ENCODE measurements at places on chromosomes 2 and 18.

DNA sequence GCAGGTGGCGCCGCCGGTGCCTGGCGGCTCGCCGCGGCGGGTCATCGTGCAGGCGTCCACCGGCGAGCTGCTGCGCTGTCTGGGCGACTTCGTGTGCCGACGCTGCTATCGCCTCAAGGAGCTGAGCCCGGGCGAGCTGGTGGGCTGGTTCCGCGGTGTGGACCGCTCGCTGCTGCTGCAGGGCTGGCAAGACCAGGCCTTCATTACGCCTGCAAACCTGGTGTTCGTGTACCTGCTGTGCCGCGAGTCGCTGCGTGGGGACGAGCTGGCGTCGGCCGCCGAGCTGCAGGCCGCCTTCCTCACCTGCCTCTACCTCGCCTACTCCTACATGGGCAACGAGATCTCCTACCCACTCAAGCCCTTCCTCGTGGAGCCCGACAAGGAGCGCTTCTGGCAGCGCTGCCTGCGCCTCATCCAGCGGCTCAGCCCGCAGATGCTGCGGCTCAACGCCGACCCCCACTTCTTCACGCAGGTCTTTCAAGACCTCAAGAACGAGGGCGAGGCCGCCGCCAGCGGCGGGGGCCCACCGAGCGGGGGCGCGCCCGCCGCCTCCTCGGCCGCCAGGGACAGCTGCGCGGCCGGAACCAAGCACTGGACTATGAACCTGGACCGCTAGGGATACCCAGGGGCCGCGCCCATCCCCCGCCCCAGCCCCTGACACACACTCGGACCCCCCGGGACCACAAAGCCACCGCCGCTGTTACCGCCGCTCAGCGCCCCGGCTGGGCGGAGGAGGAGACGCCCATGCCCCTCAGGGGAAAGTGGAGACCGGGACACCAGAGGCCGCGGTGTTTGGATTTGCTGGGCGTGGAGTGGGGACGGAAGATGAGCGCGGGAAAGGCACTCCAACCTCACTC is 1.1 kb downstream of the CDK5R2 start:
- no peak for DNase-seq

DNA sequence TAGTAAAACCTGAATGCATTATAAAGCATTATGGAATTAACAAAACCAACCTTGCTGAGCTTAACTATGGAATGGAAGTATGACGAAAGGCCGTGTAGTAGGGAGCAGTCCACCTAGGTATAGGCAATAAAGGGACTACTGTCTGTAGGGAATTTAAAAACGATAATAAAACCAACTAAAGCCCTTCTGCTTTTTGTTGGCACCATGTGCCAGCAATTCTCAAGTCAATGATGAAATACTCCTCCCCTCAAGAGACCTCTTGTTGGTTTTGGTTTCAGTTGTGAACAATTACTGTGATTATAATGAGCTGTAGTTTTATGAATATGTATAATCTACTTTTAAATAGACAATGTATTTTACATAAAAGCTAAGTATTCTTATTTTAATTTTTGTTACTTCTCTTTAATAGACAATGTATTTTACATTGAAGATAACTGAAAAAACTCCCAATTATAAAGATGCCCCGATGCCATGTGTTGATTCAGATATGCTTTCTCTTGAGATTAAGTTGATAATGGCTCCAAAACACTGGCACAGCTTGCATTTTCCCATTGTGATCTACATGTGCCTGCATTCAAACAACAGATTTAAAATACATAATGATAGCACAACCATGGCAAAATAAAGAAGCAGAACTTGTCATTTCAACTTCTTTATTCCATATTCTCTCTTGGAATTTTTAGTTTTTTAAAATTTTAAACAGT is 55.5 kb upstream of the ZDBF2 start:
- no peak for DNase-seq

- no peak for DNase-seq
Measured at GRCh38 chr2:238143239-238143951, 4.9 kb downstream of the KLHL30 start.

GRCh38 chr2:94980406-94980805 is 45.1 kb upstream of the MAL start:
- DNase-seq = no peak

GRCh38 chr2:109456776-109457175 is 157.0 kb downstream of the SEPTIN10 start:
- no peak for DNase-seq

DNA sequence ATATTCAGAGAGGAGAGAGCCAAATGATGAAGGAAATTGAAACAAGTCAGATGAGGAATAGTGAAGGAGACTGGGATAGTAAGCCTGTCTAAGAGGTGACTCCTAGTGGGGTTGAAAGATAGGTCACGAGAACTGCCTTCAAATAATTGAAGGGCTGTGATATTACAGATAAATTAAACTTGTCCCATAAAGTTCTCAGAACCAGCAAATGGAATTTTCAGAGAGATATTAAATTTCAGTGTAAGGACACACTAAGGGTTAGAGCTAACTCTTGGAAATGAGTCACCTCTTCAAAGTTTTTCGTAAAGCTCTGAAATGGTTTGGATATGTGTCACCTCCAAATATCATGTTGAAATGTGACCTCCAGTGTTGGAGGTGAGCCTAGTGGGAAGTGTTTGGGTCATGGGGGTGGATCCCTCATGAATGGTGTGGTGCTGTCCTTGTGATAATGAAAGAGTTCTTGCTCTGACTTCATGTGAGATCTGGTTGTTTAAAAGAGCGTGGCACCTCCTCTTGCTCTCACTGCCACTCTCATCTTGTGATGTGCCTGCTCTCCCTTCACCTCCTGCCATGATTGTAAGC is 87.3 kb downstream of the BABAM2 start:
- DNase-seq = no peak

GRCh38 chr2:86223140-86223926 is 24.1 kb downstream of the MRPL35 start:
- no peak for DNase-seq

DNA sequence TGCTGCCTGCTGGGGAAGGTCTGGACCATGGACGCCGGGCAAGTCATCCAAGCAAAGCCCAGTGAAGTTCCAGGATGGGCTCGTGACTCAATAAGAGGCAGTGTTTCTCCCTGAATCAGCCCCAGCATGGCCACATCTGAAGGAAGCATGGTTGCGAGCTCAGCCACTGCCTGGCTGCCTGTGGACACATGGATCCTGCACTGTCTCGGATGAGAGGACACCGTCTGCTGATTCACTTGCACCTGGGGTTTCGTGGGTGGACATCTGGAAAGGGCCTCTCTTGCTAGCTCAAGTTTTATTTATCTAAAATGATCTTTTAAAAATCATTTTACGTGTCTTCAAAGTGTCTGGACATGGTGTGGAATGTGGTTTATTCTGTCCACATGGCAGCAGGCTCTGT is 224.8 kb upstream of the FN1 start:
- no peak for DNase-seq

GRCh38 chr2:121071034-121071504 is 213.9 kb downstream of the TFCP2L1 start:
- peak; percentile 17 for DNase-seq

- no peak for DNase-seq
Measured at GRCh38 chr2:191598296-191598695, 79.6 kb upstream of the NABP1 start.

Measured in NCI-H1105 (cell line).